ENCODE measurements at places on chromosomes 4 and X.

GRCh38 chr4:151035911-151036310 lies 20.8 kb upstream of the LRBA start:
- DNase-seq: no peak

GRCh38 chrX:124333862-124334261 lies 1.4 kb downstream of the TEX13D start:
- DNase-seq: no peak

GRCh38 chr4:152160225-152160800 lies 375.6 kb downstream of the FBXW7 start:
- no peak for DNase-seq

GRCh38 chr4:179605196-179605595 lies 2163.0 kb upstream of the AGA start:
- no peak for DNase-seq

DNA sequence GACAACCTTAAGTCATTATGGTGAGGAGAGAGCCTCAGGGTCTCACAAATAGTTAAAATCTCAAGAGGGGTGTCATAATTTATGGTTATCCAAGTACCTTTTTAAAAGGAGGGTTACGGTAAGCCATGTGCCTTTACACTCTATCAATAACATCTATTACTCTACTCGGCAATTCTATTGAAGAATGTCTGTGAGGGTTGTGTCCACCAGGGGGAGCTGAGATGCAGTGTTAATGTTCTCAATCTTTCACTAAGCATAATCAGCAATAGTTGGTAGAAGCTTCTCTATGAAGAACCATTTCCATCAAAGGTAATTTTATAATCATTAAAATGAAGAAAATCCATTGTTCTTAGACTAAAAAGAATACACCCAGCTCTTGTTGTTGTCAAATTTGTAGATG lies 457.4 kb downstream of the CENPC start:
- peak; percentile 61 for DNase-seq

DNA sequence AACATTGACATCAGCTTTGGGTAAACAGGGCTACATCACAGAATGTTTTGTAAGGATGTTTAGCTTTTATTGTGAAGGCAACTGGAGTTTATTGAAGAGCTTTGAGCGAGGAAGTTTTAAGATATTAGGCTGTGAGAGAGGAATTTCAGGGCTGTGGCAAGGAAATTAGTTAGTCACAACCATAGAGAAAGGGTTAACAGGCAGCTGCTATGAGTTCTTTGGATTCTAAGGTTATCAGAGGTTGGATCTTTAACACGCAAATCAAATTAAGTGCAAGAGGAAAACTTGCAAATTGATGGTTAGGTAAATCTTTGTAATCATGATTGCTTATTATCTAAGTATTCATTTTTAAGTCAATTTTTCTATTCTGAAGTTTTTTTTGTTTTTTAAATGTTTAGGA lies 156.0 kb downstream of the UGT8 start:
- no peak for DNase-seq

- no peak for DNase-seq
Measured at GRCh38 chrX:9269134-9269533, 195.7 kb upstream of the TBL1X start.

DNA sequence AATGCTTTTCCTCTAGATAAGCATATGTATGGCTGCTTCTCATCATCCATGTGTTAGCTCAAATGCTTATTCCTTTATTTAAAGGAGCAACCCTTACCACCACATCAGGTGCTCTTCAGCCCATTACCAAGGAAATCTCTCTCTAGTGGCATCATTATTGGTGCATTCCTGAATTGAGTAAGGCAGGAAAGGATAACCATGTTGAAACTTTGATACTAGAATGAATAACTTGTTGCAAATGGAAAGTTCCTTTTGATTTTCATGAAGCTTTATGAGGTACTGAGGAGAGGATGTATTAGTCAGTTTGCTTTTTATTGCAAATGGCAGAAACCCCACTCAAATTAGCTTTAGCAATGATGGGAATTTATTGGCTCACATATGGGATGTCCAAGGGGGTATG lies 212.3 kb upstream of the FGF13 start:
- no peak for DNase-seq

- no peak for DNase-seq
Measured at GRCh38 chr4:78370631-78371372, 180.8 kb upstream of the ANXA3 start.

DNA sequence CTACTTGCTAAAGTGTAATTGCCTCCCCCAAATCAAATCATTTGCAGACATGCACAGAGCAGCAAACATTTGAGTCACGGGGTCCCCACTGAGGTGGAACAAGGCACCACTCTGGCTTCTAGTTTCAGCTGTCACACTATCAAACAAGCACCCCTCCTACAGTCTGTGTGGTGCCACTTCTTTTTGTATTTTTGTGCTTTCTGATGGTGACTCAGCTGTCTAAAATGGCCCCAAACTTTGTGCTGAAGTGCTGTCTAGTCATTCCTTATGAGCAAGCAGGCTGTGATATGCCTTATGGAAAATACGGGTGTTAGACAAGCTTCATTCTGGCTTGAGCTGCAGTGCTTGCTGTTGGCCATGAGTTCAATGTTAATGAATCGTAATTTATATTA lies 15.4 kb downstream of the IGFBP7 start:
- DNase-seq: no peak

DNA sequence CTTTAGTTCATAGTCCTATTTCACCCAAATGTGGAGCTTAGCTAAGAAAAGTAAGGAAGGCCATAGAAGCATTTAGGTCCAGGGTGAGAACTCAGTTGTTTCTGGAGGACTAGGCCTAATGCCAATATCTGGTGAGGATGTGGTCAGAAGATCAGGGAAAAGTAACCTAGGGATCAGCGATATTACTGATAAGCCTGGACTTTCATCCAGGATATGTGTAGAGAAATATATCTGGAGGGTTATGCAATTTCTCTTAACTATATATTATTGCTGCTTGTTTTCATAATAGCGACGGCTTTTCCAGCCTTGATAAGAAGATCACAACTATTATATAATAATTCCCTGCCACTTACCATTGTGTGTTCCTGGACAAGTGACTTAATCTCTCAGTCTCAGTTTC lies 81.1 kb downstream of the FRAS1 start:
- no peak for DNase-seq

DNA sequence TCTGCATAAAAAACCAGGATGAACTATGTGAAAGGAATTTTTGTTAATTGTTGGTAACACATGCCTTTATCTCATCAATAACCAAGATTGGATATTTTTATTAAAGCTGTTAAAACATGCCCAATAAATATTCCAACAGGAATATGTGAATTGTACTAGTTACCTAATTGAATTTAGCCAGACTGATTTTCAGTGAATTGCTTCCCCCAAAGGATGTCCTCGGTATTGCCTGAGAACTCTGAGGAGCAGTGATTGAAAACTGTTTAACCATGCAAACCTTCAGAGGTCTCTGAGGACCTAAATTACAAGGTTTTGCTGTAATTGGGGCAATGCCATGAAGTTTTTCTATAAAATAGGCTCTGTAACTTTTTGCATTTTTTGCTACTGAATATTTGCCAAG lies 66.6 kb downstream of the BLTP1 start:
- no peak for DNase-seq

GRCh38 chrX:52923781-52924241 lies 26.7 kb downstream of the FAM156B start:
- no peak for DNase-seq

DNA sequence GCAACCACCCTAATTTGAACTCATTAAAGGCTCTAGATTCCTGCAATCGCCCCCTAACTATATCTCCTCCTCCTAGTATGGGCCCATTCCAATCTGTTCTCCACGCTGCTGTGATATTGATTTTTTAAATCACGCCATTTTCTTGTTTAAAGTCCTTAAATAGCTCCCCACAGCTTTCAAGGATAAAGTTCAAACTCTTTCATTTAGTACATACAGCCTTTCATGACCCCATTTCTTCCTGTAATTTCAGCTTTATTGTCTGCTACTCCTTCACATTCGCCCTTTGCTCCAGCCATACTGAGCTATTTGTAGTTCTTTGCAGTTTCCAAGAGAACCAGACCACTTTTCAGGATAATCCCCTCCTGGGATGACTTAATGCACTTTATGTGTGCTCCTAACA lies 118.5 kb downstream of the GC start:
- no peak for DNase-seq

- no peak for DNase-seq
Measured at GRCh38 chr4:43709443-43709842, 739.2 kb downstream of the KCTD8 start.

DNA sequence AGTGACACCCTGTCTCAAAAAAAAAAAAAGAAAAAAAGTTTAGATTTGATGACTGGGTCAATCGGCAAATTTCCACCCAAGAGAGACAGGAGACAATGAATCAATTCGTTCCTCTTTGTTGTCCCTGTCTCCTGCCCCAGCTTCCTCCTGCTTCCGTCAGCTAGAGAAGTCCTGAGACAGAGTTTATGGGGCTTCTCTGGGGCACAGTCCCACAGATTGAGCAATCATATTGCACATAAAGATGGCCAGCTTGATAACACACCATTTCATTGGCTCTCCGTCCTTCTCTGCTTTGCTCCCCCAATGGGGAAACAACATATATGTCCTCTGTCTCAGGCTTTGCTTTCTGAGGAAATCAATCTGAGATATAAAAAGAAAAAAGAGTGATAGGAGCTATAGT lies 78.4 kb upstream of the FUNDC1 start:
- DNase-seq: no peak

DNA sequence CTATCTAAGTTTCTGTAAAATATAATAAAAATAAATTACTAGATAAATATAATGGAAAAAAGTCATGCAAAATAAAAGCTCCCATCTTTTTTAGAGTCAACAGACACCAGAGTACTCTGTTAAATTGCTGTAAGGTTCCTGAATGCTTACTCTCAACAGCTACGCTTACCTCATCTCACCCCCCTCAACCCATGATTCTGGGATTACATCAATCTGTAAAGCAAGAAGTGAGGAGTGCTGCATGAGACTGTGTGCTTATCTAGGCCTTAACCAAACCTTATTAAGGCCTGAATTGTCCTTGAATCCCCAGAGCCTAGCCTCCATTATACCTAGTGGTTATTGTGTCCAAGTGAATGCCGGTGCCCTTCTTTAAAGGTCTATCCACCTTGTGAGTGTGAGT lies 735.8 kb downstream of the RPA4 start:
- no peak for DNase-seq

DNA sequence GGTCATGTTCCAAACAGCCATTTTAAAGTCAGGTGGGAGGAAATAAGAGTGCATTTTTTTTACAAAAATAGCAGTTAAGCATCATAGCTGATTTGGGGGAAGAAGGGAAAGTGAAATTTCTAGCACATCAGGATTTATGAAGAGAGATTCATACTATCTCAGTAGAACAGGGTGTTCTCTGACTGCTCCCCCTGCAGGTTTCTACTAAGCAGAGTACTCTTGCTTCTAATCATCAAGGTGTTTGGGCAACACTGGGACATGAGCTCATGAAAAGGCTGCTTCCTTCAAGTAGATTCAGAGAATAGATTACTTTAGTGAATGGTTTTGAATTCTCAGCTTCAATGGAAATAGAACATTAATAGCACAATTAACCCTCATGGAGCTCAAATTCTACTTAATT lies 591.4 kb upstream of the PCDH10 start:
- no peak for DNase-seq

DNA sequence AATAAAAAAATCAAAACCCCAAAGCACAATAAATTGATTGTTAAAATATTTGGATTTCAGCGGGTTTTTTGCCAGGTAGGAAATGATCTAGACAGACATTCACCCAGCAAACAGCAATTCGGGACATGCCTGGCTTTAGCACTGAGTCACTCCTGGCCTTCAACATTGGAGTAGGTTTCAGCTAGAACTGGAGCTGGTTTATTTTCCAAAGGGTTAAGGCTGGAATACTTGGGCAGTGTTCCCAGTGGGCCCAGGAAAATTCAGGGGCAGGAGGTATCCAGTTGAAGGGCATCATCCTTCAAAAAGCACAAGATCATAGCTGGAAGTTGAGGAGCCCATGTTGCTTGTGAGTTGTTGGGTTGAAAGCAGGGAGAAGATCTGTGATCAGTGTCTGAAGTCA lies 41.0 kb downstream of the TXLNG start:
- no peak for DNase-seq

- DNase-seq: no peak
Measured at GRCh38 chr4:2891294-2891693, 47.6 kb downstream of the ADD1 start.

GRCh38 chr4:17033768-17034181 lies 135.3 kb upstream of the LDB2 start:
- no peak for DNase-seq

DNA sequence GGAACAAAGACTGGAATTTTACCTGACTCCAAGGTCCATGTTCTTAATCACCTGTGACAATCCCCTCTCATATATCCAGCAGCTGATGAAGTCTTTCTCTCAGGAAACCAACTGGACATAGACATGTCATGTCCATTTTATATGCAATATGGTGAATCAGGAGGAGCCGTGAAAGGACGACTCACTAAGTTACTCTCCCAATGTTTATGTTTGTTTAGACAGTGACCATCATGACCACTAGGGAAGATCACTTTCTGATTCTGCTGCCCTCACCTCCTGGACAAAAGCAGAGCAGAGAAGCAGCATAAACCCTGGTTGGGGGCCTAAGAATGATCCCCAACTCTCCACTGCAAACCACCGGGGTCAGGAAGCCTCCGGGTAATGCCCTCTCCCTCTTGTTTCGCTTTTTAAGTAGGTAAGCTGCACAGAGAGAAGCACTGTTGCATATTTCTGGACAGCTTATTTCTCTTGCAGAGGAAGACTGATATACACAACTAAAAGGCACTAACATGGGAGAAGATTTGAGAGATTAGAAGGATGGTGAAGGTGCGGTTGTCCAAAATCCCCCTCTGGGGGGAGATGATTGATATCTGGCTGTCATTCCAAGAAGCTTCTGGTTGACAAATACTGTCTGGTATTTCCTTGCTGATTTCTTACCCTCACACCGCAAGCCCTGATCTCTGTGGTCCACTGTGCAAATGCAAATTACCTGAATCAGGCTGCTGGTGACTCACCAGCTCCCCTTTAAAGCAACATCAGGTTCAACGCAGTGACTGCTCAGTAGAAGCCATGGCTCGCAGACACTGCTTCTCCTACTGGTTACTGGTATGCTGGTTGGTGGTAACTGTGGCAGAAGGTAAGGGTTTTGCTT lies at the start of gene ODAPH:
ODAPH (plus strand) TSS at position 773 of the 871 bp plus-strand sequence; CDS start at position 790, 17 bp downstream.
- no peak for DNase-seq

DNA sequence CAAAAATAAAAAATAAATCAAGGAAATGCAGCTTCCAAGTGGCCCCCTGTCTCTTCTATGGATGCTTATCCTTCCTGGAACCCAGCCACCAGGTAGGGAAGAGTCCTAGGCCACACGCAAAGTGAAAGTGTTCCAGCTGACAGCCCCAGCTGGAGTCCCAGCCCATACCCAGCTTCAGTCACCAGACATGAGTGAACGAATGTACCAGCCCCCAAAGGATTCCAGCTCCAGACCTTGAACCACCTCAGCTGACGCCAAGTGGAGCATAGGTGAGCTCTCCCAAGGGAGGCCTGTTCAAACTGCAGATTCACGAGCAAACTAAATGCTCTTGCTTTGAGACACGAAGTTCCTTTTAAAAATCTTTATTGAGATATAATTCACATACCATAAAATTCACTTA lies 62.0 kb downstream of the BCOR start:
- no peak for DNase-seq

DNA sequence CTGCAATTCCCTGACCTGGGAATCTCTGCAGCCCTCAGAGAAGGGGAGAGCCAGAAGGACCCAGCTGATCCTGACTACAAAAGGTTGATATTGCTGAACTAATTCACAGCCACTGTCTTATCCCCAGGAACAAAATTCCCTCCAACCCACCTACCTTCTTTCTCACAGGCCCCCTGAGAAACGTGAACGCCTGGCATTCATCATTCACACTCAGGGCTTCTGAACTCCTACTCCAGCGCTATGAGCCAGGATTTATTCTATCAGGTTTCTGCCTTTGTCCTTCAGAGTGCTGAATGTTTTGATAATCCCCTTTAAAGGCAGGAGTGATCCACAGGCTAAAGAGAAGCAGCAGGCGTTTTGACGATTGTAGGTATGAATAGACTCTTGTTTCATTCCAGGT lies 76.5 kb downstream of the KCNIP4 start:
- no peak for DNase-seq

Measured in activated CD8-positive, alpha-beta memory T cell treated with anti-CD3 and anti-CD28 coated beads, Interleukin-2, amount 50 U/mL, for 48 hours (primary cell).